ENCODE measurements at places on chromosomes 16 and 17. TPM values are rescaled to one million over a fixed set of nuclear protein-coding genes. Genes with fewer than 3 reads are reported as not detected.

The MYH13 gene
- not detected for total RNA-seq

GRCh38 chr17:29138184-29138955 is 41.8 kb downstream of the MYO18A start:
- no peak overlapping the region for H3K4me3 ChIP-seq
- peaks cover 4% of the 10 kb centered on the region for H3K4me1 ChIP-seq
- no peak for DNase-seq

DNA sequence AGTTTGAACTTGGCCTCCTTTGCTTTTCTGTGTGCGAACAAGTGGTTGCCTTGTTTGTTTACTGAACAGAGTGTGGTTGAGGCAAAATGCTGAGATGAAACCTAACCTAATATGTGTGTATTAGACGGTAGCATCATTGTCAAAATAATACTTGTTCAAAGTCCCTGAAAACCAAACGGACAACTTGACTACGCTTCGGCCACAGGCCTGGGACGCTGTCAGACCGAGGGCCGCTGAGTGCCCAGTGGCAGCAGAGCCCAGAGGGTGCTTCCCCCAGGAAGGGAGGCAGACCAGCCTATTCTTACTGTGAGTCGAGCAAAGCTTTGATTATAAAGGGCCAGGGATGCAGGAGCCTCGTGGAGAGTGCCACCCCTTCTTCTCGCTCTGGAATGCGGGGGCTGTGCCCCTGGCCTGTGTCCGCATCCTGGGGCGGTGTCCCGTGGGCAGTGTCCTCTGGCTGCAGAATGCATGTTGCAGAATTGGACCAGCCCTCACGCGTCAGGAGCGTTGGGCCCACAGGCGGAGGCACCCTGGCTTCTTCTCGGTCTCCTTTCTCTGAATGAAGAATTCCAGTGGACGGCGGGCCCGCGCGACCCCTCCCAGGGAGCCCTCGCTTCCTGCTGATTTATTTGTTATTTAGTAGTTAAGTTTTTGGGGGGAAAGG is 5.2 kb downstream of the ACSF3 start:
- no peak overlapping the region for H3K27ac ChIP-seq
- H3K4me1 ChIP-seq = peaks cover 10% of the 10 kb centered on the region
- no peaks in the 10 kb centered on the region for H3K36me3 ChIP-seq
- no peak for DNase-seq
- H3K4me3 ChIP-seq = no peak overlapping the region
- H3K27me3 ChIP-seq = no peaks in the 10 kb centered on the region

DNA sequence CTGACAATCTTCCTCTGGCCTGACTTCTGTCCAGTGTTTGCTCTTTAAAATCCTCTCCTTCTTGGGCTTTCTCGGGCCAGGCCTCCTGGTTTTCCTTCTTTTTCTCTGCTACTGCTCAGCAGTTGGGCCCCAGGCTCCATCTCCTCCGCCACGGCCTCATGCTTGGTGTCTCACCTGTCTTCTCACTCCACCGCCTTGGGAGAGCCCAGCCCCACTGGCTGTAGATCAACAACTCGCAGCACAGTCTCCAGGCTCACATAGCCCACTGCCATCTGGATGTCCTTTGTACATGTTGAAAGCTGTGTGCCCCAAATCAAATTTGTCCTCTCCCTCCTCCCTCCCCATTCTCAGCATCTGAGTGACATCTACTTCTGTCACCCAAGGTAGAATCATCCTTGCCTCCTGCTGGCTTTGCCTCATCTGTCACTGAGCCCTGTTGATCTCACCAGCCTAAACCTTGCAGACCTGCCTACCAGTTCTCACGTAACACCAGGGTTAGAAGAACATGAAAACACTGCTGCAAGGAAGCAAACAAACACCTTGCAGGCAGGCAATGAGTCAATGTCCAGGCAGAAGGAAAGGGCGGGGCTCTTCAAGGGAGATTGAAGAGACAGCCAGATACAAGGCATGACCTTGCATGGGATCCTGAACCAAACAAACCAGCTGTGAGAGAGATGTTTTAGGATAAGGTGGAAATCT is 103.2 kb upstream of the SMURF2 start:
- H3K4me1 ChIP-seq = no peaks in the 10 kb centered on the region
- no peak for DNase-seq
- no peaks in the 10 kb centered on the region for H3K27me3 ChIP-seq
- no peaks in the 10 kb centered on the region for H3K36me3 ChIP-seq
- no peak overlapping the region for H3K4me3 ChIP-seq

Data from breast epithelium (tissue), 4 donors.